Myometrial cell (primary cell): ENCODE measurements at places on chromosomes 11 and 22. TPM values are rescaled to one million over a fixed set of nuclear protein-coding genes. Genes with fewer than 3 reads are reported as not detected.

The SGSM1 gene
- under 0.01 TPM in 1 of 2 replicates, not detected in the other for total RNA-seq

The TCN1 gene
- not detected in 2 replicates for total RNA-seq

The OR52H1 gene
- not detected in 2 replicates for total RNA-seq

The CRYBA4 gene
- not detected in 2 replicates for total RNA-seq

The IFITM10 gene
- total RNA-seq, result not detected in 2 replicates

The INPP5J gene
- 0.18 and 0.86 TPM in 2 replicates for total RNA-seq

The GAS2 gene
- 0.53 and 2.3 TPM in 2 replicates for total RNA-seq

The ZP1 gene
- total RNA-seq, result 0.89 TPM in 1 of 2 replicates, not detected in the other

The OR51E2 gene
- under 0.01 TPM in 1 of 2 replicates, not detected in the other for total RNA-seq

The KCNJ1 gene
- total RNA-seq, result not detected in 2 replicates

The POU2AF2 gene
- not detected in 2 replicates for total RNA-seq

The KCNJ11 gene
- total RNA-seq, result not detected in 2 replicates

The GLYAT gene
- not detected in 2 replicates for total RNA-seq

The FAM180B gene
- not detected in 2 replicates for total RNA-seq

The CRYBB2 gene
- total RNA-seq, result not detected in 2 replicates

The SHANK2 gene
- total RNA-seq, result 0.58 and 1.1 TPM in 2 replicates
